Activated CD8-positive, alpha-beta T cell treated with anti-CD3 and anti-CD28 coated beads, Interleukin-2, amount 10 ng/mL, durations not matched to agents 7 days and 5 days (primary cell): ENCODE measurements at places on chromosomes 11 and 22. TPM values are rescaled to one million over a fixed set of nuclear protein-coding genes. Genes with fewer than 3 reads are reported as not detected.

Gene PDE3B
- total RNA-seq = 81.4 TPM

Gene TMEM121B
- 0.11 TPM for total RNA-seq

Gene SLC5A12
- total RNA-seq = not detected

Gene GNAZ
- total RNA-seq = 0.26 TPM

Gene SMIM38
- total RNA-seq = 0.18 TPM

Gene KCNJ11
- total RNA-seq = 4.2 TPM

Gene OSM
- 135 TPM for total RNA-seq

Gene LMO2
- total RNA-seq = not detected

Gene OR5P2
- not detected for total RNA-seq

Gene TPBGL
- total RNA-seq = not detected

Gene OR4A16
- not detected for total RNA-seq

Gene LARGE2
- 0.44 TPM for total RNA-seq

Gene VWCE
- total RNA-seq = 3.3 TPM

Gene GLYATL2
- total RNA-seq = not detected

Gene TMEM132A
- total RNA-seq = 0.47 TPM

Gene HBD
- not detected for total RNA-seq

Gene MMP13
- not detected for total RNA-seq

Gene MIOX
- total RNA-seq = 0.40 TPM

Gene MRGPRF
- total RNA-seq = not detected

Gene DUSP18
- total RNA-seq = 7.0 TPM

Gene ARAP1
- 84.3 TPM for total RNA-seq

Gene YPEL1
- 6.3 TPM for total RNA-seq

Gene CATSPERZ
- total RNA-seq = not detected

Gene WBP2NL
- total RNA-seq = 1.1 TPM

Gene PRSS23
- 0.16 TPM for total RNA-seq

Gene SCGB1C1
- not detected for total RNA-seq

Gene CALCA
- total RNA-seq = not detected

Gene GTSE1
- 111 TPM for total RNA-seq

Gene CRYBB2
- not detected for total RNA-seq

Gene RAB1B
- 160 TPM for total RNA-seq

Gene CXCR5
- total RNA-seq = 0.18 TPM

Gene UVRAG
- 19.8 TPM for total RNA-seq

Gene E2F8
- 44.4 TPM for total RNA-seq

Gene ABCC8
- total RNA-seq = 1.5 TPM

Gene FADD
- total RNA-seq = 37.8 TPM

Gene ROBO4
- 0.05 TPM for total RNA-seq

Gene CDC42BPG
- total RNA-seq = 1.2 TPM

Gene MMP10
- total RNA-seq = not detected

Gene KCNJ1
- total RNA-seq = not detected

Gene ACR
- not detected for total RNA-seq

Gene VSIG10L2
- total RNA-seq = not detected

Gene ACTN3
- not detected for total RNA-seq
